Spleen (tissue), 13 donors: ENCODE measurements at places on chromosomes 4 and X. TPM values are rescaled to one million over a fixed set of nuclear protein-coding genes. Genes with fewer than 3 reads are reported as not detected.

SSX1 gene
- not detected for total RNA-seq

DNA sequence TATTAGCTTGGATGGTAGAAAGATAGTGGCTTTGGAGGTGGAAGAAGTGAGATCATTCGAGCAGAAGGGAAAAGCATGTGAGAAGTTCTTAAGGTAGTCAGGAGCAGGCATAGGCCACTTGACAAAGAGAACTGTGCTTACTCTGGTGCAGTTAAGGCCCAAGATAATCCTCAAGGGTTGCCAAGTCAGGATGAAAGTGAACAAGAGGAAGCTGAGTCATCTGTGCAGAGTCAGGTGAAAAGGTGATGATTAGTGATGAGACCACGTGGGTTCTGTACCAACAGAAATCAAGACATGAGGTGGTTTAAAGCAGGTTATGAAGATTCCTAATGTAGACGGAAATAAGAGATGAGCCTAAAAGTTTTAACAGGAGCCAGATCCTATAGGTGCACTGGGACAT, 369.8 kb downstream of the DTHD1 start:
- no peak for DNase-seq
- H3K27ac ChIP-seq = no peak overlapping the region
- no peaks in the 10 kb centered on the region for H3K4me1 ChIP-seq

SATL1 gene
- total RNA-seq = not detected

GRCh38 chr4:183395395-183395794, 49.0 kb upstream of the CDKN2AIP start:
- H3K27ac ChIP-seq = no peak overlapping the region
- H3K4me1 ChIP-seq = peaks cover 66% of the 10 kb centered on the region
- no peak for DNase-seq
- no peak overlapping the region for H3K4me3 ChIP-seq
- H3K36me3 ChIP-seq = no peaks in the 10 kb centered on the region

DNA sequence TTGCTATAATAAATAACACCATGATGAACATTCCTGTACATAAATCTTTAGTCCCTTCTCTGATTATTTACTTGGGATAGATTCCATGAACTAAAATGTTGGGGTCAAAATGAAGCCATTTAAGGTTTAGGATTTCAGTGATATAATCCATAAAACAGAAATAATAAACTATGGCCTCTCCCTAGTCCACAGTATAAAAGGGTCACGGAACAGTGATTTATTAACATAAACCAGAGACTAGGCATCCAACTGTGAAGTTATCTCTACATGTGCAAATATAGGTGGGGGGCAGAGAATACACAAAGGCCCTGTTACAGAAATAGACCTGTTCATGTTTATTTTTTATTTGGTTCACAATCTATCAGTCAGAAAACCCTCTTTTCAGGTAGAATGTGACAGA, 499.1 kb upstream of the SLIT2 start:
- DNase-seq = no peak
- H3K4me3 ChIP-seq = no peak overlapping the region
- H3K4me1 ChIP-seq = peaks cover 8% of the 10 kb centered on the region

LUZP4 gene
- total RNA-seq = not detected

DNA sequence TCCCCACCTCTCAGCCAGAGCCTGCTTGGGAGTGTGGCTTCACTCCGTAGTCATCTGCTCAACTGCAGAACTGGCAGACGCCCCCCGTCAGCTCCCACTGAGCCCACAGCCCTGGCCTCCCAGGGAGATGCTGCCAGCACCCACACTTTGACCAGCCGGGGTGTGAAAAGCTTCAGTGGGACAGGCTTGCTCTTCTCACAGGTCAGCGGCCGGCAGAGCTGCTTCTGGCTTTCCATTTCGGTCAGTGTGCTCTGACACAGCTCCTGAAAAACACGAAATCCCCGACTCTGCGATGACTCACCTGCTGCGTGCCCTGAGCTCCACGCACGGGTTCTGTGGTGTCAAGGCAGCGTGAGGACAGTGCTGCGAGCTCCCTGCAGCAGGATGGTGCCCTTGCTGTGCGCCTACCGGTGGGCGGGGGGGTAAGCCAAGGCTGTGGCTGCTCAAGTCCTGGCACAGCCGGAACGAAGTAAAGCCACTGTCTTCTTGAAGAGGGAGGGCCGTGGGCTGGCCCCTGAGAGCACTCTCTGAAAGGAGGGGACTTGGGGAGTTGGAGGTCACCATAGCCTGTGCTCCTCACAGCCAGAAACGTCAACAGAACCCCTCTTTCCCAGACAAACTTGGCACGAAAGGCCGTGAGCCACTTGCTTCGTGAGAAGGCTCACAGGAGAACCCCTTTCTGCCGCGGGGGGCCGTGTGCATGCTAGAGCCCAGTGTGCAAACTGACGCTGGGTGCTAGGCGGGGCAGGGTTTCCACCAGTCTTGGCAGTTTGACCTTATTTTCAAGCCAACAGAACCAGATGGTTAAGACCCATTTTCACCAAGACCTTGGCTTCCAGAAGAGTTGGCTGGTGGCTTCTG, 23.6 kb downstream of the NOP14 start:
- H3K36me3 ChIP-seq = peaks cover 76% of the 10 kb centered on the region
- no peak overlapping the region for H3K4me3 ChIP-seq
- no peak overlapping the region for H3K27ac ChIP-seq
- no peaks in the 10 kb centered on the region for H3K27me3 ChIP-seq

SSX3 gene
- total RNA-seq = not detected

- peaks cover 7% of the 10 kb centered on the region for H3K4me1 ChIP-seq
- H3K4me3 ChIP-seq = no peak overlapping the region
- DNase-seq = peak; percentile 36
- no peaks in the 10 kb centered on the region for H3K36me3 ChIP-seq
- H3K27ac ChIP-seq = no peak overlapping the region
- peaks cover 33% of the 10 kb centered on the region for H3K27me3 ChIP-seq
Measured at GRCh38 chr4:157222771-157223160, 2.2 kb downstream of the GRIA2 start.

MTMR8 gene
- 4.8 TPM for total RNA-seq

C4orf51 gene
- not detected for total RNA-seq

DNA sequence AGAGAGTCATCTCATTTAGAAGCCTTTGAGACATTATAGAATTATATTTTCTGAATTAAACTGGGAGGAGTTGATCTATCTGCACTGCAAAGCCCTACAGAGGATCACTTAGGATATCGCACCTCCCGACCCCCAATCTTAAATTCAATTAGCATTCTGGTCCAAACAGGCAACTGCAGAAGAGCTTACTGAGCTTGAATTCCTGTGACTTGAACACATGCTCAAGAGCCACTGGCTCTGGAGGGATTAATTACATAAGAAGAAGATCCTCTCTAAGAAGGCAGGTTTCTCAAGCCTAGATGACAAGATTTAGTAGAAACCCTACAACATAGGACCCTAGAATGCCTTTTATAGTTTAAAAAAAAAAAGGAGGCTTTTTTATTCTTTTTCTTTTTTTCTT, 548.9 kb downstream of the ARAP2 start:
- H3K4me1 ChIP-seq = no peaks in the 10 kb centered on the region
- H3K4me3 ChIP-seq = no peak overlapping the region

DNA sequence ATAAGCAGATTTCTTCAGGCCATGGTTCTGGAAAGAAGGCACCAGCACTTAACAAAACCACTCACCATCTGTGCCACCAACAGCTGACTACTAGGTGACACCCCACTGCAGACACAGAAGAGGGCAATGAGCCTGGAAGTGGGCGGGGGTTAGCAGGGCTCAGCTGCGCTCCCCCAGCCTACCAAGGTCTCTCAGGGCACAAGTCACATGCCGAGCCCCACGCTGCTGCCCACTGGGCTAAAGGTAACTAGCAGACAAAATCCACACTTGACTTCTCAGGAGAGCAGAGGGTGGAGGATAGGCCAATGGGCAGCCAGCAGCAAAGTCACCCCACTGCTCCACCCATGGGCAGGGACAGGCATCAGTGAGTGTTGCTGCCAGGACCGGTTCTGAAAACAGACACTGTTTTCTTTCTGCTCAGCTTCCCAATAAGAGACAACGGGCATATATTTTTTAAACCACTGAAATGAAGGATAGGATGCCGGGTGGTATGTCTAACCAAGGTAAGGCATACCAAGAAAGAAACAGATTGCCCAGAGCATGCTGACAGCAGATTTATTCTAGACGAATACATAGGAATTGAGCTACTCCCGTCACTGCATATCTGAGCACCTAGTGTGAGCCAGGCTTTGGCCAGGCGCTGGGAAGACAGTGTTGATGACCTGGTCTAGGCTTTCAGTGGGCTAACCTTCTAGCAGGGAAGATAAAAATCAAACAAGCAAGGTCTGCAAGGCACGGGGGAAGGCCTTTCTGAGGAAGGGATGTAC, 20.1 kb downstream of the ACSL1 start:
- peak; percentile 86 for DNase-seq
- peaks cover 13% of the 10 kb centered on the region for H3K36me3 ChIP-seq
- peaks cover 71% of the 10 kb centered on the region for H3K4me1 ChIP-seq
- no peak overlapping the region for H3K27ac ChIP-seq

RNF128 gene
- total RNA-seq = not detected

BANK1 gene
- total RNA-seq = 128 TPM

DNA sequence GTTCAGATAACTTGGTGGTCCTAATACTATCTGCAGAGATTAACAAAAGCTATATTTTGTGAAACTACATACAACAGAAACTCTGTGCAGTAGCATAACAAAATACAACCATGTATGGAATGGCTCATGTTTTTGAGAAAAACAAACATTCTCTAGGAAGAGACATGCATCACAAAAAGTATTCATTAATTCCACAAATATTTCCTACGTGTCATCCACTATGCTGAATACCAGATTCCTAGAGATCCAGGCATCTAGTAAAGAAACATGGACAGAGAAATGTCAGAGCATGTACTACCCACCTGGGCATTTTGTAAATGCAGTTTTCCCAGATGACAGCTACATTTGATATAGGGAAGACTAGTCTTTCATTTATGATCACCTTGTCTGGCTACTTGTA, 248.1 kb downstream of the OPHN1 start:
- no peaks in the 10 kb centered on the region for H3K36me3 ChIP-seq
- DNase-seq = no peak
- no peaks in the 10 kb centered on the region for H3K27me3 ChIP-seq
- no peaks in the 10 kb centered on the region for H3K4me1 ChIP-seq
- H3K4me3 ChIP-seq = no peak overlapping the region

EVC gene
- 5.1 TPM for total RNA-seq

GRCh38 chr4:125784741-125785140, 470.0 kb downstream of the FAT4 start:
- H3K36me3 ChIP-seq = no peaks in the 10 kb centered on the region
- no peaks in the 10 kb centered on the region for H3K4me1 ChIP-seq
- no peak overlapping the region for H3K27ac ChIP-seq
- H3K27me3 ChIP-seq = no peaks in the 10 kb centered on the region
- no peak overlapping the region for H3K4me3 ChIP-seq

- H3K36me3 ChIP-seq = no peaks in the 10 kb centered on the region
- no peak overlapping the region for H3K4me3 ChIP-seq
- H3K4me1 ChIP-seq = no peaks in the 10 kb centered on the region
- no peaks in the 10 kb centered on the region for H3K27me3 ChIP-seq
- no peak for DNase-seq
- H3K27ac ChIP-seq = no peak overlapping the region
Measured at GRCh38 chr4:12852338-12853307, 631.5 kb downstream of the RAB28 start.

DNA sequence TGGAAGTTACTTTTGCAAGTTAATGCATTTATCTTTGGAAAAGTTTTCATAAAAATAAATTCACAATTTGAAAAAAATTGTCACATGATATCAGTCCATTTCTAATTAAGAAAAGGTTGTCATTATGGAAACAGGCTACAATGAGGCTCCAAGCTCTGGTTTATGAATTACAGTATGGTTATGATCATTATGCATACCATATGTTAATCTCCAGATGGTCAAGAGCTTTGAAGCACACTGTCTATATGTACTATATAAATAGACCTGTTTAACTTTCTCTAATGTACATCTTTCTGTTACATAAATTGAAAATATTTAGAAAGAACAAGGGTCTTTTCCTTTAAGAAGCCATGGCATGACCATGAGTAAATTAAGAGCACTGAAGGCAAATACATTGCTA, 2338.8 kb downstream of the PCDH7 start:
- DNase-seq = no peak
- no peak overlapping the region for H3K4me3 ChIP-seq
- no peaks in the 10 kb centered on the region for H3K27me3 ChIP-seq

- H3K27me3 ChIP-seq = no peaks in the 10 kb centered on the region
- no peak for DNase-seq
- H3K27ac ChIP-seq = no peak overlapping the region
- no peaks in the 10 kb centered on the region for H3K36me3 ChIP-seq
- no peak overlapping the region for H3K4me3 ChIP-seq
Measured at GRCh38 chrX:22526339-22526738, 253.6 kb downstream of the CBLL2 start.

GRCh38 chr4:6192245-6192644, 8.1 kb downstream of the JAKMIP1 start:
- no peaks in the 10 kb centered on the region for H3K36me3 ChIP-seq
- peaks cover under 1% of the 10 kb centered on the region for H3K27me3 ChIP-seq
- DNase-seq = peak; percentile 29

DNA sequence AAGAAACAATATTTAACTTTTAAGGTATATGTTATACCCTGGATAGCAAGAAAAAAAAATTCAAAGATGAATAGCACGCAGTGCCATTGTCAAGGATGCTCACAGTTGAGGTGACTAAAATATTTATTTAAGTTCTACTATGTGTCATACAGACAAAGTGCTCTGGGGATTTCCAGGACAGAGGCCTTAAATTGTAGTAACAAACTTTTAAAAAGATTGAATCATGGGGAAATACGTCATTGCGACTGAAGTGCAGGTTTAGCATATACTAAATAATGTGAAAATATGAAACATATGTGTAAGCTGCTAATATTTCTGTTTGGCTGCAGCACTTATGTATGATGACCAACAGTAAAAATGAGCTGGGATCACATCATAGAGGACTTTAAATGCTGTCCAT, 748.0 kb upstream of the PCDH7 start:
- no peaks in the 10 kb centered on the region for H3K27me3 ChIP-seq
- no peak for DNase-seq
- H3K4me1 ChIP-seq = no peaks in the 10 kb centered on the region
- no peaks in the 10 kb centered on the region for H3K36me3 ChIP-seq
- H3K27ac ChIP-seq = no peak overlapping the region

TSPAN7 gene
- total RNA-seq = 97.3 TPM

DNA sequence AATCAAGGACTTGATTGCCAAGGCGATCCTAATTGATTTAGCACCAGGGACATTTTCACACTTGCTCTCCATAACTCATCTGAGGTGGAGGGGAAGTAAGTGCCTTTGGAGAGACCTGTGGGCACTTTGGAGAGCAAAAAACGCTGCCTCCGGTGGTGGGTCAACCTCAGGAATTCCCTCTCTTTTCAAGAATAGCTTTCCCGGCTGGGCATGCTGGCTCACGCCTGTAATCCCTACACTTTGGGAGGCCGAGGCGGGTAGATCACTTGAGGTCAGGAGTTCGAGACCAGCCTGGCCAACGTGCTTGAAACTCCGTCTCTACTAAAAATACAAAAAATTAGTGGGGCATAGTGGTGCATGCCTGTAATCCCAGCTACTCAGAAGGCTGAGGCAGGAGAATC, 49.2 kb downstream of the PRPS1 start:
- peaks cover 65% of the 10 kb centered on the region for H3K4me1 ChIP-seq
- no peak for DNase-seq
- H3K36me3 ChIP-seq = no peaks in the 10 kb centered on the region
- no peaks in the 10 kb centered on the region for H3K27me3 ChIP-seq
- H3K4me3 ChIP-seq = no peak overlapping the region

GRCh38 chr4:177802661-177803060, 360.4 kb upstream of the AGA start:
- H3K4me1 ChIP-seq = no peaks in the 10 kb centered on the region
- DNase-seq = no peak
- H3K27ac ChIP-seq = no peak overlapping the region
- H3K36me3 ChIP-seq = no peaks in the 10 kb centered on the region
